ENCODE measurements at places on chromosomes 3 and 15.

- DNase-seq, result no peak
Observed at GRCh38 chr15:46672041-46672440, 1037.2 kb downstream of the SQOR start.

DNA sequence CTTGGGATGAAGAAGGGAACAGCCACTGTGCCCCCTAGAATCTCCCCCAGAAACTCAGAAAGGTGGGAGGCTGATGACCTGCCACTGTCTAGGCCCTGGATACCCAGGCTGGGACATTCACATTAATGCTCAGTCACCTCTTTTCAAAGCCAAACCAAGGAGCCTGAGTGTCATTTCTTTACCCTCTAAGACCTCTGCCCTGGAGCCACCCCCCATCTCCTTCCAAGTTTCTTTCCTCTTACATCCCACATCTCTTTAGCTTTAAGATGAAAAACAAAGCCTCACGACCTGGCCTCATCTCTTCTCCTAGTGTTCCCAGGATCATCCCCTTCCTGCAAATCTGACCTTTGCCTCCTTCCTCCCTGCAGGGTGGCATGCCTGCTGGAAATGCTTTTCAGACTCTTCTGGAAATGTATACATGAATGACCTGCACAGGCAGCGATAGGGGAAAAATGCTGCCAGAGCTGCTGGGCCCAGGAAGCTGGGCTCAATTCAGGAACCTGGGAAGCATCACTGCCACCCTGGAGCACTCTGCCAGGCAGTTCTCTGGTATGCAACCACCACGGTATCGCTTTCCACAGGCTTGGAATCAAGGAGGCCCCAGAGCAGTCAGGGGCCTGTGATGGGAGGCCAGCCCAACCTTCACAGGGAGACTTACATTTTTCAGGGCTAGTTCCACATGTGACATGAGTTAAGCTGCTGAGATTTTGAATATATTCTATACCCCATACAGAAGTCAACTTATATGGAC lies 67.6 kb downstream of the DAPK2 start:
- DNase-seq, result no peak

DNA sequence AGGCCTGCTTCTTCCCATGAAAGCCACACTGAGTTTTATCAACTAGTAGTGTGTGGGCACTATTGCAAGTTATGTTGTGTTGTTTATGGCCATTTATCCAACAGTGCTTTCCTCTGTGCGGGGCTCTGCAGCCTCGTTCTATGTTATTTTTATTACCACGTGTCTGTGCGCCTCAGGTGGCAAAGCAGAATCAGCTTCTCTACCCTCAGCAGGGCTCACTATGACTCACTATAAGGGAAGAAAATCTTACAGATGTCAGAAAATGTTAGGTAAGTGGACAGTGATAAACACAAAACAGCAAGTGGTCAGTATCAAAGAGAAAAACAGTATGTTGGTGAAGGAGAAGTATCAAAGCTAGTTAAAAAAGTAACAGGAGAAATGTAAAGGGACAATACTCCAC lies 61.4 kb downstream of the MOBP start:
- DNase-seq, result no peak

GRCh38 chr15:38479266-38479665 lies 25.3 kb downstream of the FAM98B start:
- peak; percentile 83 for DNase-seq

DNA sequence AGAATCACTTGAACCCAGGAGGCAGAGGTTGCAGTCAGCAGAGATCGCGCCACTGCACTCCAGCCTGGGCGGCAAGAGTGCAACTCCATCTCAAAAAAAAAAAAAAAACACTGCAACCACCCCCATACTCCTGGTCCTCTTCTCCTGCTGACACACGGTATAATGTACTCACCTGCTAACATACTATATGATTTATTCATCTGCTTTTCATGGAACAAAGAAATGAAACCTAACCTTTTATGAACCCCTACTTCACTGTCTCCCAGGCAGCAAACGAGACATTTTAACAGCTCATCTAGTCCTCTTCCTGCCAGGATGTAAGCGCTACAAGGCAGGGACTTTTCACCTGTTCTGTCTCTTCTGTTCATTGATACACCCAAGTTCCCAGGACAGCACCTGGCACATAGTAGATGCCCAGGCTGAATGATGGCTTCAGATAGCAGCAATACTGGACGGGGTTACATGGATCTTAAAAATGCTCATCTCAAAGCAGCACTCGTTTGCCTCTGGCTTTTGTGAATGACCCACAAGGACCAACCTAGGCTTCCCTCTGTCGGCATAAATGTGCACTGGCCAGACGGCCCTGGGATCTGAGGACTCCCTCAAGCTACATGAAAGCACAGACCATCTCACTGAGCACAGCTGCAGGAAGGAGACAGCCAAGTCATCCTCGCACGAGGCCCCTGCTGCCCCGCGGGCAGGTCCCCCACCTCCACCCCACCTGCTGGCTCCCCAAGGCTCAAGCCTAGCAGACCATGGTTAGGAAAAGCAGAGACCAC lies 20.3 kb downstream of the XXYLT1 start:
- DNase-seq, result peak; percentile 20

DNA sequence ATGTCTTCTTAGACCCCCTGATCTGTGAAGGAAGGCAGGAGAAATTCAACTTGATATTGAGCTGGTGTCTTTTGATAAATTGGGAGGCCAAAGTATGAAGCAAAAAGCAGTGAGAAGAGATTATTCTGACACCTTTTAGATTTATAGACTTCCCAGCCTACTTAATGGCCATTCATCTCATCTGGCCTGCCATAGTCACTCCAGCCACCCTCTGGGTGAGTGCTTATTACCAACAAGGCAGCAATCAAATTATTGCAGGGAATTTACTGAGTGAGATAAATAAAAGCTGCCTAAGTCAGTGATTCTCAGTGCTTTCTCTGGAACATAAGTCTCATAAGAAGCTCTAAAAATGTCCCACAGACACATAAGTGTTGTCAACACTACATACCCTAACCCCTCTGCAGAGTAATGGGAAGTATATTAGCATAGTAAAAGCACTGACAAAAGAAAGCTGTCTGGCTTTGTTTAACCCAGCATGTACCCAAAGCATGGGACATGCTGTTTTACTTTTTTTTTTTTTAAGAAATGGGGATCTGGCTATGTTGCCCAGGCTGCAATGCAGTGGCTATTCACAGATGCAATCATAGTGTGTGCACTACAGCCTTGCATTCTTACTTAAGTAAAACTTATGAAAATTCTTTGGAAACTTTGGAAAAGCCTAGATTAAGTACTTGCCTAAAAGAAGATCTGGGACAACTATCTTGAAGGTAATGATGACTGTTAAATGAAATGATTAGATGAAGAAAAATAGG lies 725.3 kb downstream of the TUSC7 start:
- DNase-seq, result no peak

- DNase-seq, result no peak
Observed at GRCh38 chr3:184414418-184415202, 34.8 kb downstream of the CHRD start.

DNA sequence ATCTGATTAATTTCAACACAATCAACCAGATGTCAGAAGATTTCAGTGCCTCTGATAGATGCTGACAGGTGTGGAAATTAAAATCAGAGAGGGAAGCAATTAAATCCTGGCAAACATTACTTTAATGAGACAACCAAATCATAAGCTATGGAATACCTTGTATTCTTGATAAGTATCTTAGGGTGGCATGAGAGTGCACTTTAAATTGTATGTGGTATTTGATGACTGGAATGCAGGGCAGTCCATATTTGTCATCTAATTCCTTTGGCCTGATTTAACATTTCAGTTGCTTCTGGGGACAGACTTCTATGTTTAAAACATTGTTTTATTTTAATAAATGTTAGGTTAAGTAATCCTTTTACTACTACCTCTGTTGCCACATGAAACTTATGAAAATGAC lies 184.1 kb downstream of the LPP start:
- peak; percentile 28 for DNase-seq

DNA sequence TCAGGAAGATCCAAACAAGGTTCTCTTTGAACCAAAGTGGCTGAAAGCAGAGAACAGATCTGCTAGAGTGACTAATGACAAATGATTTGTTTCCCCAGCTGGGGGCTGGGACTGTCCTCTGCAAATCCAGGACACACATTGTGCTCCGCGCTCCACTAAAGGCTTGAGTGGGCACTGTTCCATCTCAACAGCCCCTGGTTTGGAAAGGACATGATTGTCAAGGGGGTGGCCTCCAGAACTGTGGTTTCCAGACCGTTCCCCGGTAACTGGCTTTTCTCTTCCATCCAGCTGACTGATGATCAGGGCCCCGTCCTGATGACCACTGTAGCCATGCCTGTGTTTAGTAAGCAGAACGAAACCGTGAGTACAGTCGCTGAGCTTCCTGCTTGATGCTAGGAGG lies 91.0 kb downstream of the LRTM1 start:
- DNase-seq, result no peak

DNA sequence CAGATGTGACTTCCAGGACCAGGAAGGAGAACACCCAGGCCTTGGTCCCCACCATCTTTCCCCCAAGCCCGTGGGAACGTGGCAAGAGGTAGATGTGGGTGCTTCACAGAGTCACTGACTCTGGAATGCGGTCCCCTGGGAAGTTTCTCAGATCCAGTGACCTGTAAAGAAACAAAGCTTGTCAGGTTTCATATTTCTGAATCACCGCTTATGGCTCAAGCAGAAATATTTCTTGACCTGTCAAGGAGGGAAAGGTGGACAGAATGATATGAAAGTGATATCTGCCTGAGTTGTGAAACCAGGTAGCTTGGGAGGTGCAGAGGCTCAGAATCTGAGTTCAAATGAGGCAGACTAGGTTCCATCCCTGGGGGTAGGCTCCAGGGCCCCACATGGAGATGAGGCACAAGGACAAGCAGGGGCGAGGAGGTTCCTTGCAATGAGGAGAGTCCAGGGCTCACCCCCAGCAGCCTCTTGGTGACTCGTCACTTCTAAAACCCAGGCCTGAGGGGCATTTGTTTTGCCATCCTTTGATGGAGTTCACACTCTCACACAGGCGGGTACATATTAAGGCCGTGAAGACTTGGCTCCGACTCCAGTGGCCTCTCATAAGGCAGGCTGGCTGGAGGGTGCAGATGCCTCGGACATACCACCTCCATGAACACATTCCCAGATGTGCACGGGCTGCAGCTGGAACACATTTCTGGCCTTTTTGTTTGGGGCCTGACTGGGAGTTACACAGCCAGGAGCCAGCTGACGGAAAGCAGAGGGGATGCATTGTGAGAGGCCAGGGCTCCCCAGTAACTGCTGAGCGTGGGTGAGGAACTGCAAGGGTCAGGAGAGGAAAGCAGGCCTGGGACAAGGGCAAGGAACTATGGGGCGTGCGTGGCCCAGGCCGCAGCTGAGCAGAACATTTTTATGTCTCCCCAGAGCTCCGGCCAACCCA lies 1.3 kb downstream of the CILP start:
- no peak for DNase-seq

DNA sequence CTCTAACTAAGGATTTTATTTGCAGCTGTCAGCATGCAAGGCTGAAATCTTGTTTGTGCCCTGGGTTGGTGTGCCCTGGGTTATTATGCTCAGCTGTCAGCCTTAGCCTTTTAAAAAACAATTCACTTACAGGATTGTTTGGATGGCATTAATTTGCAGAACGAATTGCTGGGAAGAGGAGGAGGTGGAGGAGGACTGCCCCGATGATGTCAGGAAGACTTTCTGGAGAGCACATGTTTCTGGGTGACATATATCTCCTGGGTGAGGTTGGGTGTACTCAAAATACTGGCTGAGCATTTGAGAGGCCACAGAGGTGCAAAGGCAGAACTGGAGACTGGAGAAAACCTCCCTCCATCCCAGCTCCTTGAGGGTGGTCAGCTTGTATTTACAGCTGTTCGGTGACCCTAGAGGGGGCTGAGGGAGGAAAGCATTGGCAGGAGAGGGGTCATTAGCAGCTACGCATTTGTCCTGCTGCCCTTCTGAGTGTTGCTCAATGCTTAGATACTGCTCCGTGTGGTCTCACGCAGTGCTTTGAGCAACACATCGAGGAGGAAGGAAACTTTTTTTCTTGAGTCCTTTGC lies 59.8 kb upstream of the PSMD6 start:
- DNase-seq, result no peak

GRCh38 chr3:158776531-158776930 lies 25.3 kb upstream of the MFSD1 start:
- DNase-seq, result no peak

DNA sequence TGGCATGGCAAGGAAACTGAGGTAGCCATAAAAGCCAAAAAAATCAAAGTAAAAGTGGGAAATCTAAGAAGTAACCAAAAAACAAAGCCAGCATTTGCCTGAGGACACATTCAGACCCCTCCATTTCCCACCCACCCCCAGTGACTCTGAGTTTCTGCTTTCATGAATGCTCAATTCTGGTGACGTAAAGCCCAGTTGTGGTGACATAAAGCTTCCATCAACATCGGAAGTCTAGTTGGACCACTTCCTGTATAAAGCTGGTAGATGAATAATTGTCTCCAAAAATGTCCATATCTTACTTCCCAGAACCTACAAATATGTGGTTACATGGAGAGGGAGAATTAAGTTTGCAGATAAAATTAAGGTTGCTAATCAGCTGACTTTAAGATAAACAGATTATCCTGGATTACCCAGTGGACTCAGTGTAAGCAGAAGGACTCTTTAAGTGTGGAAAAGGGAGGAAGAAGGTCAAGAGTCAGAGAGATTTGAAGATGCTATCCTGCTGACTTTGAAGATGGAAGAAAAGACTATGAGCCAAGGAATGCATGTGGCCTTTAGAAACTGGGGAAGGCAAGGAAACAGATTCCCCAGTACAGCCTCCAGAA lies 62.0 kb upstream of the ST3GAL6 start:
- no peak for DNase-seq

DNA sequence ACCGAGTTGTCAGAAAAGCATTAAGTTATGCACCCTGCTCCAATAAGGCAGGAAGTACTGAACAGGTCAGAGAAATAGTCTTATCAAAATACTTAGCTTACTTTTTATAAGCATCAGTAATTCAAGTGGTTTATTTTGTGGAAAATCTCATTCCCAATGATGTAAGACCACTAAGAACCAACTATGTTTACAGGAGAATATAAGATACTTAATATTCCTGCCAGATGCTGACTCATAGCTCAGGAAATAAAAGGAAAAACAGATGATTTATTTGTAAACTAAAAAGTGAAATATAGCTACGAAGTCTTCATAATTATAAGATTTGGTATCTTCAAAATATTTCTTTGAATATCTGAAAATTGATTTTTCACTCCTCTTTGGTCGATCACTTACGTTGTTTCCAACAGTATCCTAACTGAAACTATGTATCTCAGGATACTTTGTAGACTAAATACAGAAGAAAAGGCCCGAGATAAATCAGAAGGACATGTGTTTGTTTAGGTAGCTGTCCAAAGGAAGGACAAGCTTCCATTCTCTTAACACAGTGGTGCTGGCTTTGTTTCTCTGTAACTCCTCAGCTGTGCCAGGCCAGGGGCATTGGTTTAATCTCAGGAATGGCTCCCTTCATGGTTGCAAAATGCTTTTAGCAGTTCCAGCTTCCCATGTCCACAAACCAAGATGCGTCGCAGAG lies 295.8 kb downstream of the GBE1 start:
- DNase-seq, result no peak

GRCh38 chr3:124761250-124761796 lies 31.1 kb downstream of the UMPS start:
- peak; percentile 78 for DNase-seq

GRCh38 chr3:58214484-58215316 lies 3.9 kb upstream of the DNASE1L3 start:
- no peak for DNase-seq

GRCh38 chr3:72820415-72820814 lies 27.8 kb downstream of the SHQ1 start:
- DNase-seq, result peak; percentile 65

Data from fibroblast of skin of abdomen (primary cell).